SJCRH30 (cell line): ENCODE measurements at places on chromosomes 12 and 14. TPM values are rescaled to one million over a fixed set of nuclear protein-coding genes. Genes with fewer than 3 reads are reported as not detected.

GRCh38 chr12:41681898-41682297 is 462.8 kb downstream of the GXYLT1 start:
- no peaks in the 10 kb centered on the region for H3K4me1 ChIP-seq
- H3K36me3 ChIP-seq = no peaks in the 10 kb centered on the region
- H3K27me3 ChIP-seq = no peaks in the 10 kb centered on the region
- no peak overlapping the region for H3K4me3 ChIP-seq
- no peak overlapping the region for H3K27ac ChIP-seq

RNASE4 gene
- total RNA-seq = 0.69 and 0.71 TPM in 2 replicates

- H3K27me3 ChIP-seq = no peaks in the 10 kb centered on the region
- H3K4me1 ChIP-seq = no peaks in the 10 kb centered on the region
- H3K36me3 ChIP-seq = peaks cover 65% of the 10 kb centered on the region
- no peak overlapping the region for H3K27ac ChIP-seq
- DNase-seq = no peak
- no peak overlapping the region for H3K4me3 ChIP-seq
Measured at GRCh38 chr14:94059998-94060397, 21.0 kb downstream of the DDX24 start.

GRCh38 chr12:69540987-69541386 is 44.3 kb upstream of the CCT2 start:
- DNase-seq = no peak
- H3K27ac ChIP-seq = no peak overlapping the region
- H3K4me1 ChIP-seq = no peaks in the 10 kb centered on the region
- H3K27me3 ChIP-seq = no peaks in the 10 kb centered on the region
- no peak overlapping the region for H3K4me3 ChIP-seq

SOAT2 gene
- not detected in 2 replicates for total RNA-seq

DNA sequence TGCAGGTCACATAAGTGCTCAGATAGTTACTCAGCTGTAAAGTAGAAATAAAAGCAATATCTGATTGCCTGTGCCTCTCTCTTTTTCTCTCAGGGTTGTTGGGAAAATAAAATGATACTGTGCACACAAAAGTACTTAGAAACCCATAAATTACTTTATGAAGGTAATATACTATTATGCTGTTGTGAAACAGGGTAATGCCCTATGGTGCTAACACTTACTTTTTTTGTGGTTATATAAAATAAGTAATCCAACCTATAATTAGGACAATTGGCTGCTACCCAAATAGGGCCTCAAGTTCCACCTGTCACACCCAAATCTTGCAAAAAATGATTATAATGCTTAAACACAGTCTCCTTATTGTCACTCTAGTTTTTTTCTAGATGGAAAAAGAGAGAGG is 50.6 kb downstream of the DAAM1 start:
- no peak overlapping the region for H3K27ac ChIP-seq
- no peaks in the 10 kb centered on the region for H3K36me3 ChIP-seq
- DNase-seq = no peak

- no peaks in the 10 kb centered on the region for H3K36me3 ChIP-seq
- H3K4me1 ChIP-seq = peaks cover 17% of the 10 kb centered on the region
- peak overlapping the region; percentile 7; the same call in 1 of the 2 replicates for H3K27ac ChIP-seq
- DNase-seq = peak; percentile 59
Measured at GRCh38 chr12:19382111-19382526, 57.2 kb upstream of the AEBP2 start.
